AG04450 (cell line): ENCODE measurements at places on chromosomes 7 and 10. TPM values are rescaled to one million over a fixed set of nuclear protein-coding genes. Genes with fewer than 3 reads are reported as not detected.

DNA sequence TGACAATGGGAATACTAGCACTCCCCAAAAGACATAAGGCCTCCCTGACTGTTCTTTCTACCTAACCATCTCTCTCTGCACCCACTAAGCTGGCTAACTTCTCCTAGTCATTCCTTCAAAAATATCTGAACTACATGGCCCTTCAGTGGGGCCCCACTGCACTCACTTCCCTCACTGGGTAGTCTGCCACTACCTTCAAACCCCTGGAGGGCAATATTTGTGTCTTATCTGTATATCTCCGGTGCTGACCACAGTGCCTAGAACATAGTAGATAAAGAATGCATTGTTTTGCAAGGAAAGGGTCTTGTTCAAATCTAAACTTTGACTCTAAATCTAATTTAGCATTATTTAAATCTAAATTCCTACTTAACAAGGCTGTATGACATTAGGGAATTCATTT, 44.3 kb downstream of the CACUL1 start:
- DNase-seq: no peak

GRCh38 chr10:24891823-24892222, 60.6 kb downstream of the PRTFDC1 start:
- peak; percentile 72 for DNase-seq

GRCh38 chr10:110498087-110498981, 627 bp downstream of the DUSP5 start:
- DNase-seq: no peak

DNA sequence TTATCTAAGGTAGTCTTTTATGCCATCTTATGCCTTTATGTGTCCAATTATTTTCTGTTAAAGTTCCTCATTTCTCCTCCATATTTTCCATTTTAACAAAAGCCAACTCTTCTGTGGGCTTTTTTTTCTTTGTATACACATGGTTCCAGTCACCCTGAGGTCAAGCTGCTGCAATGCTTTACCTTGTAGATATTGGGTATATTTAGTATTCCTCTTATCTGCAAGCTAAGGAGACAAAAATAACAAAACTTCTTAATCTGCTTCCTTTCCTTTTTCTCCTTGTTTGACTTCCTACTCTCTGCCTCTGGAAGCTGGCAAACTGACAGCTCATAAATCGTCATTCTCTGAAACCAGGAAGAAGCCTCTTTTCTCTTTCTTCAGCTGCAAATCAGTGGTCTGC, 885.0 kb upstream of the LRRN3 start:
- DNase-seq: no peak

The SPDYE8 gene
- polyA plus RNA-seq: 0.10 TPM in 1 of 2 replicates, not detected in the other

DNA sequence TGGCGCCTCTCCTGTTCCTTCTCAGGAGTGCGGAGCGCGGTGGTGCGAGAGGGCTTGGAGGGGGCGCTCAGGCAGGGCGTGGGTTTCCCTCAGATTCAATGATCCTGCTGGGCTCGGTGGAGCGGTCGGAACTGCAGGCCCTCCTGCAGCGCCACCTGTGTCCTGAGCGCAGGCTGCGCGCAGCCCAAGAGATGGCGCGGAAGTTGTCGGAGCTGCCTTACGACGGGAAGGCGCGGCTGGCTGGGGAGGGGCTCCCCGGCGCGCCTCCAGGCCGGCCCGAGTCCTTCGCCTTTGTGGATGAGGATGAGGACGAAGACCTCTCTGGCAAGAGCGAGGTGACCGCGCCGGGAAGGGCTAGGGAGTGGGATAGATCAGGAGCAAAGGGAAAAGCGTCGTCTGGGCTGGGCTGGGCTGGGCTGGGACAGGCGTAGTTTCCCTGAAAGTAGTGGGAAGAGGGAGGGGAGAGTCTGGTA, 17.0 kb downstream of the FAM131B start:
- no peak for DNase-seq

DNA sequence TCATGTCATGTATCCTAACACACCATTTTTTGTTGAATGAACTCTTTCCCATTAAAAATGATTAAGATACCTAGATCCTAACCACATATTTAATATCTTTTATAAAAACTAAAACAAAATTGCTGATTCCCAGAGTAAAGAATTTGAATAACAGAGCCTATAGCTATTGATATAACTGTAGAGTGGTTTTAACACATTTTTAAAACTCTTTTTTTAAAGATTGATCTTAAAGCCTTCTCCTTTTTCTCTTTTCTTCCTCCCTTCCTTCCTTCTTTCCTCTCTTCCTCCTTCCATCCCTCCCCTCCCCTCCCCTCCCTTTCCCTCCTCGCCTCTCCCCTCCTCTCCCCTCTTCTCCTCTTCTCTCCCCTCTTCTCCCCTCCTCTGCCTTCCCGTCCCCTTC, 605.4 kb upstream of the FZD8 start:
- DNase-seq: no peak

DNA sequence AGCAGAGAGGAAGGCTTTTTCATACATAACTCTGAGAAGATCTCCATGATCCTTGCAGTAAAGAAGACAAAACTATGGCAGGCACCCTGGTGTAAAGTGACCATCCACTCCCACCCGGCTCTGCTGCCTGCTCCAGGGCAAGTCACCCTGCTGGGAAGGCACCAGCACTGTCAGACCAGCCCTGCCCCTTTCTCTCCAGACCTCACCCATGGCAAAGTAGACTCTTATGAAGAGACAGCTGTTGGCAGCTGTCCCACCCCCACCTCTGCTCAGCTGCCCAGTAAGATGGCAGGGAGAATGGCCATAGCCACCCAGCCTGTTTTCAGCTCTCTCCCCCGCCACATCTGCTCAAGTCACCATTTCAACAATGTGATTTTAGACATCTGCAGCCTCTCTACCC, 8.6 kb upstream of the ZMIZ2 start:
- DNase-seq: no peak

DNA sequence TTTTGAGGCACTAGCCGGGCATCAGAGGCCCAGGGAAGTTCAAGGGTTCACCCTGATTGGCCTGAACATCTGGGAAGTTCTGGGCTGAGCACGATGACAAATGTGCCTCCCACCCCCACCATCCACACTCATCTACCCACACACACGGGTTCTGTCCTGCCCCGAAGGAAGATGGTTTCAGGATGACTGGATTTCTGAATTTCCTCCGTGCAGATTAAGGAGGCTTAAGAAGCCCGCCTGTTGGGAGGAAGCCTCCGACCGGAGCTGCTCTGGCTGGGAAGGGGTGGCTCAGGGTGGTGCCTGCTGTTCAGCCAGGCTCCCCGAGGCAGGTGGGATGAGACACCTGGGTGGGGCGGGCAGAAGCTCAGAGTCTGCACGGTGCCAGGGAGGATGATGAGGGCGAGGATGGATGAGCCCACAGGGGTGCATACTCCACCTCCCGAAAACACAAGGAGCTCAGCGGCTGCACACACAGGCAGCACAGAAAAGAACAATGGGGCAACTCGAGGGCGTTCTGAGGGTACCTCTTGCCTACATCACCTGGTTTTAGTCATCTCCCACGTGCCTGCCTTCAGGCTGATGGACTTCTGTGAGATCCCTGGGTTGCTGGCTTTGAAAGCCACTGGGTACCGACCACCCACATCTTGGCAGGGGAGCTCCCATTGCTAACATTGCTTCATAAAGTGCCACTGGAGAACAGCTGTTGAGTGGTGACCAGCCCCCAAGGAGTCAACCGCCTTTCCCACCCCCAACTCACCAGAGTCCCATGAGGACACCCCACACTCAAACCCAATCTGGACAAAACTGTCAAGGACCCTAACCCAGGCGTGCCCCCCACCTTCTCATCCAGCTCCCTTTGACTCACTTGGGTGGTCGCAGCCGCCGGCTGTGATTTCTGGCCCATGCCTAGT, 41.2 kb downstream of the CALML3 start:
- peak; percentile 51 for DNase-seq

The PTPRZ1 gene
- not detected in 2 replicates for polyA plus RNA-seq
